ENCODE measurements at places on chromosomes 2 and 18. TPM values are rescaled to one million over a fixed set of nuclear protein-coding genes. Genes with fewer than 3 reads are reported as not detected.

GRCh38 chr18:77754475-77755044, 504.9 kb downstream of the GALR1 start:
- no peak for DNase-seq

- no peak for DNase-seq
These were observed 32.3 kb downstream of the AFF3 start for GRCh38 chr2:100109986-100110613.

DNA sequence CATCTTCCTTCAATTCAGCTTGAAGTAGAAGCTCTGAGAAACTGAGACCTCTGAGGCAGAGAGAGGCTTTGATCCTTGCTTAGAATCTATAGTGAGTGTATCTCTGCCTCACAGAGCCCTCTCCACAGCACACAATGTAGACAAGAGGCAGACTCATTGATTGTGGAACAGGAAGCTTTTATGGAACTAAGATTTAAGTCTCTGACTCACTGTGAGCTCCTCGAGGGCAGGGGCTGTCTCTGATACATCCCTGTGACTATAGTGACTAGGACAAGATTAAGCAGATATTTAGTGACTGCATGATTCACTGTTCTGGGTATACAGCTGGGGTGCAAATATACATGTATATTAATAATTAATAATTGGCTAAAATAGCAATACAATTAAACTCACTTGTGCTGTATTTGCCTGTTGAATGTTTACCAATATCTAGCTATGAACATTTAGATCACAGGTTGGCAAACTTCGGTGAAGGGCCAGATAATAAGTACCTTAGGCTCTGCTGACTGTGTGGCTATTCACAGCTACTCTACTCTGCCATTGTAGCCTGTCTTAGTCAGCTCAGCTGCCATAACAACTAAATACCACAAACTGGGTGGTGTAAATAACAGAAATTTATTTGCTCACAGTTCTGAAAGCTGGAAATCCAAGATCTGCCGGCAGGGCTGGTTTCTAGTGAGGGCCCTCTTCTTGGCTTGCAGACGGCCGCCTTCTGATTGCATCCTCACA, 54.4 kb downstream of the ARHGEF4 start:
- no peak for DNase-seq

DNA sequence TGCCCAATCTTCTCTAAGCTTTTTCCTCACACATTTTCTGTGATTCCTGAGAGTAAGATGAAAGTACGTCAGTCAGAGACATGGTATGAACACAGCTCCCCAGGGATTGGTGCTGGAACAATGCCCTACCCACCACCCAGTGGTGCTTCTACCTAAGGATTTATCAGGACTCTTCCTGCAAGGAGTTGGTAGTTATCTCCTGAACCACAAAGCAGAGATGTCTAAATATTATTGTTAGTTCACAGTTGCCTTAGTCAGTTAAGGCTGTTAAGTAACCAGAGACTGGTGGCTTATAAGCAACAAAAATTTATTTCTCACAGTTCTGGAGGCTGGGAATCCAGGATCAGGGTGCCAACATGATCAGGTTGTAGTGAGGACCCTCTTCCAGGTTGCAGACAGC, 60.3 kb upstream of the CCDC85A start:
- no peak for DNase-seq

DNA sequence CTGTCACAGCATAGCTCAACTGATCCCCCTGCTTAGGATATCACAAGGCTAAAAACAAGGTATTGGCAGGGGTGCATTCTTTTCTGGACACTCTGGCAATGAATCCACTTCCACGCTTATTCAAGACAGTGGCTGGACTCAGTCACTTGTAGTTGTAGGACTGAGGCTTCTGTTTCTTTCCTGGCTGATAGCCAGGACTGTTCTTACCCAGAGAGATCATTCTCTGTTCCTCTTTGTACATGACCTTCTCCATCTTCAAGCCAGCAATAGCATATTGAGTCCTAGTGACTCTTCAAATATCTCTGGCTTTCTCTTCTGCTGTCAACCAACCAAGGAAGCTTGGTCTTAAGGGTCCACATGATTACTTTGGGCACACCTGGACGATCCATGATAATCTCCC, 241.3 kb downstream of the RBM43 start:
- DNase-seq = no peak

DNA sequence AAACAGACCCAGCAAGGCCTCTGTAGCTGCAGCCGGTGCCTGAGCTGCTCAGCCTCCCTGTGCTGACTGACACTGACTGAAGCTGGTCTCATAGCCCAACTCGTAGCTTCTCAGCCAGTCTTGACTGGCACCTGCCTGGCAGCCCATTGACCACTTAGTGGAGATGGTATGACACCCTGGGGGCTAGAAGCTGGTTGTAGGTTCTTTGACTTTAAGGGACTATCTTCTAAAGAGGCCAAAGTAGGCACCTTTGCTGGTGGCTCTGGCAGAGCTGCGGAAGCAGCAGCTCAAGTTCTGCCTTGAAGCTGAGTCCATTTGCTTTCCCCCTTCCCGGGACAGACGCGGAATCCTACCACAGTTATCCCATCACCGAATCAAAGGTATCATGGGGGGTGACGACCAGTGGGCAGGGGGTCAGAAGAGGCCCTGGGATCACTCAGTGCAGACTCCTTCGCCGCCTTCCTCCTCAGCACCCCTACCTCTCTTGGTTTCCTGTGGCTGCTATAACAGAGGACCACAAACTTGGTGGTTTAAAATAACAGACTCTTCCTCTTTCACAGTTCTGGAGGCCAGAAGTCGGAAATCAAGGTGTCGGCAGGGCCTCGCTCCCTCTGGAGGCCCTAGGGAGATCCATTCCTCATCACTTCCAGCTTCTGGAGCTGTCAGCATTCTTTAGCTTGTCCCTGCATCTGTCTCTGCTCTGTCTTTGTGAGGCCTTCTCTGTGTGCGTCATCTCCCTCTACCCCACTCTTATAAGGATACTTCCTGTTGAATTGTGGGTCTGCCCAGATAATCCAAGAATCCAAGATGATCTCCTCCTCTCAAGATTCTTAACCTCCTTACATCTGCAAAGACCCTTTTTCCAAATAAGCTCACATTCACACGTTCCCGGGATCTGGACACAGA, 13.7 kb upstream of the FOSL2 start:
- DNase-seq = no peak

DNA sequence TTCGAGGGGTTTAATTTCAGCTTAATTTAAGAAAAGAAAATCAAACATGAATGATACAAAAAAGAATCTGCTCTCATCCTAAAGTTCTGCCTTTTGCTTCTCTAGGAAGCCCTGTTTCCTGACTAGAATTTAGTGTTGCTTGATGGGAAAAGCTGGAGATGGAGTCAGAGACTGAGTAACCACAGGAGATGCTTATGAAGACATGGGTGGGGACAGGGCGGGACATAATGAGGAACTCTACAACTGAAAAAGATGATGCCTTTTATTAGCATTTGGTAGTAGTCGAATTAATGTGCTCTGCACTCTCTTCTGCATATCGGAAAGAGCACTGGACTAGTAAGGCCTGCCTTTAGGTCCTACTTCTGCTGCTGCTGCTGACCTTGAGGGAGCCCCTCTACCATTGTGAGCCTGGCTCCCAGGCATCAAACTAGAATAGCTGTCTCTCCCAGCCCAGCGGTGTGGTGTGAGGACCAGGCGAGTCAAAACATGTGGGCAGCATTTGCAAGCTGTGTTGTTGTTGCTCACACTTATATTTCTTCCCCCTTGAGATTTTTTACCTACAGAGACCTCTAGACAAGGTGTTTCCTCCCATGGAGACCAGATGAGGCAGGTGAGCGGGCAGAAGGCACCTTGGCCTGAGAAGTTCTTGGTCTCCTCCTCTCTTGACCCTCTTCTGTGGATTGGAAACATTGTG, 61.5 kb downstream of the INPP4A start:
- DNase-seq = no peak

DNA sequence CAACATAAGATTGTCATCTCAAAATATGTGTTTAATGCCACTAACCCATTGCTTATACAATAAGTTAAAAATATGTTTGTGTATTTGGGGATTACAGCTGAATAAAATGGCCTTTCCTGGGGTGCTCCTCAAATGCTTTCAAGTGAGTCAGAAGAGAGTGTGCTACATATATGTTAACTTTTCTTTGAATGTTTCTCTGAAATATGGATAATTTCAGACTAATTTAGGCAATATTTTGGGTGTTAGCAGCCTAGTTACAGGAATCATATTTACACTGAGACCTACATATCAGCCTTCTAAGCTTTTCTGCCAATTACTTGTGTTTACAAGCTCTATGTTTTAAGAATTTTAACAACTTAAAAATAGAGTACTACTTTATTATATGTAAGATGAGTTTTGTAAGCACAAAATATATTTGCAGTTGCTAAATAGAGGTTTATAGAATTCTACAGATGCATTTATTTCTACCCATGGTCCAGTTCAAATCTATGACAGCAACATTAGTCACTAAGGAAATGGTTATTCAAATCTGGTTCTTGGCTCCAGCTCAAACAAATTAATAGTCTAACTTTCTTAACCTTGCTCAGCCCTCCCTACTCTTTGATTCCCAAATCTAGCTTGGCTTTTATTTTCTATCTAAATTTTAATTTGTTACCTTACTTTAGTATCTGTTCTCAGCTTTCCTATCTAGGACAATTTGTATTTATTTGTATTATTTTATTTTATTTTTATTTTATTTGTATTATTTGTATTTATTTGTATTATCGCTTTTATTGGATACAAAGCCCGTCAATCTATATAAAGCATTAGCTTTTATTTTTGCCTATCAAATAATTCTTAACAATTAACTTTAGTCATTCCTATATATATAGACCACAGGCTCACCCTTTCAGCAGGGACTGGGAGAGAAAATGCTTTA, 48.9 kb downstream of the FSIP2 start:
- no peak for DNase-seq

MYCN gene
- not detected for total RNA-seq

ATP9B gene
- total RNA-seq = 11.5 TPM
